Mesothelial cell of epicardium (in vitro differentiated cells): ENCODE measurements at places on chromosomes 4 and X. TPM values are rescaled to one million over a fixed set of nuclear protein-coding genes. Genes with fewer than 3 reads are reported as not detected.

Gene FBXL5
- 51.6 to 56.5 TPM (median 53.1 TPM) in 3 replicates for total RNA-seq

Gene HS6ST2
- total RNA-seq = 20.2 to 23.1 TPM (median 22.9 TPM) in 3 replicates

GRCh38 chrX:96833333-96833732 is 50.4 kb upstream of the RPA4 start:
- no peak overlapping the region for H3K27ac ChIP-seq
- DNase-seq = no peak
- H3K27me3 ChIP-seq = no peaks in the 10 kb centered on the region
- H3K36me3 ChIP-seq = no peaks in the 10 kb centered on the region

- no peaks in the 10 kb centered on the region for H3K27me3 ChIP-seq
- H3K36me3 ChIP-seq = peaks cover 3% of the 10 kb centered on the region
- H3K4me1 ChIP-seq = peaks cover 6% of the 10 kb centered on the region
- no peak overlapping the region for H3K4me3 ChIP-seq
Observed at GRCh38 chr4:96383349-96383748, 543.5 kb downstream of the PDHA2 start.

- H3K4me1 ChIP-seq = no peaks in the 10 kb centered on the region
- no peak for DNase-seq
- H3K27me3 ChIP-seq = no peaks in the 10 kb centered on the region
- H3K27ac ChIP-seq = no peak overlapping the region
- no peaks in the 10 kb centered on the region for H3K36me3 ChIP-seq
Observed at GRCh38 chrX:78950009-78950835, 5.0 kb downstream of the P2RY10 start.

DNA sequence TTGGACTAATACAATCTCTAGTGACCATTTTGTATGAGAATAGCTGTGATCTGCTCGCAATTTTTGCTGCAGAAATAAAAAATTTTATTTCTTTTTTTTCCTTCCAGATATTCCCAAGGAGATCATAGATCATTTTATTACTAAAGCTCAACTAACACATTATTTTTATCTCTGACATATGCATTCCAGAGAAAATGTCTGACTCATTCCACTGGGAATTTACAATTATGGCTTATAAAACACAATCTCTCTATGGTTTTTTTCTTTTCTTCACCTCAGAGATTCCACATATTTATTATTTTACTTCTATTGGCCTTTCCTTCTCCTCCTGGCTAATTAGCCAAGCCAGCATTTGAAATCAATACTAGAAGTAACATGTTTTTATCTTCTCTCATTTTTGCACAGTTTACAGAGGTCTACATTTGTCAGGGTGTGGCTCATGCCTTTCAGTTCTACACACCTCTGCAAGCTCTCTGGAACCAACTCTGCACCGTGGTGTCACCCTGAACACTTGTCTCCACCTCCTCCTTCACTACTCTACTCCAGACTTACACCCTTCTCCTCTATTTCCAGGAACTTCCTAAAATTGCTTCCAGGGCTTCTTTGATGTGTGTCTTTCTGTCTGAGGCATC is 59.8 kb upstream of the GPM6A start:
- peaks cover 8% of the 10 kb centered on the region for H3K4me1 ChIP-seq
- peak overlapping the region; percentile 11 for H3K27ac ChIP-seq
- no peak for DNase-seq
- H3K4me3 ChIP-seq = no peak overlapping the region
- peaks cover 14% of the 10 kb centered on the region for H3K27me3 ChIP-seq

DNA sequence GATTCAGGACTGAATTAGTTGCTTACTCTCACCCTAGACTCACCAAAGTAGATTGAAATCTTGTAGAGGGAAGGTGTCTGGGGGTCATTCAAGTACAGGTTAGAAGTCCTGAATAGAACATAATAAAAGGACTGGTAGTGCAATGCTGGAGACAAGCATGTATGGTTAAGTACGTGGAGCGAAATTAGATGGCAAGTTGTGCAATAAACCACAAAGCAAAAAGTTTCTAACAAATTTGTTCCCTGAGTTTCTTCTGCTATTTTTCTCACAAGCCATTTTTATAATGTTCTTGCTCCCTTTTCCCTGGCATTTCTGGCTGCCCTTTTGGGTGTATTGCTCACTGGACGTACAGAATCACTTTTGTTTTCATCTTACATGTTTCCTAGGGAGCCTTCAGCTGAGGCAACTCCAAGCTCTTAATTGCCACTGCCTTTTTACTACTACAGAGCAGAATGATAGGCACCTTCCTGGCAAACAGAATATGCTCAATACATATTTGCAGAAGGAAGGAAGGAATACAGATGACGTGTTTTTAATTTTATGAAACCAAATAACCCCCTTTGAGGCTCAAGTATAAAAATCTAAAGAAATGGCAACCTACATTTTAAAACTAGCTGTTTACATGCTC is 23.4 kb downstream of the LANCL3 start:
- no peak for DNase-seq
- no peaks in the 10 kb centered on the region for H3K36me3 ChIP-seq
- no peaks in the 10 kb centered on the region for H3K4me1 ChIP-seq
- H3K27ac ChIP-seq = no peak overlapping the region
- peaks cover 5% of the 10 kb centered on the region for H3K27me3 ChIP-seq

GRCh38 chr4:164508771-164509170 is 245.2 kb upstream of the SMIM31 start:
- no peak overlapping the region for H3K4me3 ChIP-seq
- H3K36me3 ChIP-seq = no peaks in the 10 kb centered on the region
- no peaks in the 10 kb centered on the region for H3K27me3 ChIP-seq
- DNase-seq = no peak

DNA sequence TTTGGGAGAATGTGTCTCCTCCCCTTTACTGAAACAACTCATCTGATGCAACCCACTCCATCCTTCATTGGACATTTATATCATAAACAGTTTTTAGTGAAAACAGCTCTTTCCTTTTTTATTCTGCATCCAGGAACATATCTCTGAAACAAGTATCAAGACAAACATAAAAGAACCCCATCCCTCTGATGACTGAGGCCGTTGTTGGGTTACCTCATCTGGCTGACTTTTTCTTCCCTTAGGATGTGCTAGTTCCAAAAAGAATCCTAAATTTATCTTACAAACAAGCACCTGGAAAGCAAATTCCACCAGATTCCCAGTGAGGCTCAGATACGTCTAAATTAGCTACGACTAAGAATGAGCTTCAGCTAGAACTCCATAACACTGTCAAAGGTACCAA is 483.7 kb upstream of the INTU start:
- no peak for DNase-seq
- H3K4me1 ChIP-seq = no peaks in the 10 kb centered on the region
- no peak overlapping the region for H3K27ac ChIP-seq
- H3K36me3 ChIP-seq = no peaks in the 10 kb centered on the region
- H3K27me3 ChIP-seq = no peaks in the 10 kb centered on the region
